ENCODE measurements at places on chromosomes 2 and 18.
A peak's percentile ranks its signal among the peaks of the same experiment; 100 is the strongest.

- DNase-seq, result no peak
- peaks cover 15% of the 10 kb centered on the region for H3K4me1 ChIP-seq
These were observed 22.6 kb upstream of the BCL2 start for GRCh38 chr18:63342206-63342605.

DNA sequence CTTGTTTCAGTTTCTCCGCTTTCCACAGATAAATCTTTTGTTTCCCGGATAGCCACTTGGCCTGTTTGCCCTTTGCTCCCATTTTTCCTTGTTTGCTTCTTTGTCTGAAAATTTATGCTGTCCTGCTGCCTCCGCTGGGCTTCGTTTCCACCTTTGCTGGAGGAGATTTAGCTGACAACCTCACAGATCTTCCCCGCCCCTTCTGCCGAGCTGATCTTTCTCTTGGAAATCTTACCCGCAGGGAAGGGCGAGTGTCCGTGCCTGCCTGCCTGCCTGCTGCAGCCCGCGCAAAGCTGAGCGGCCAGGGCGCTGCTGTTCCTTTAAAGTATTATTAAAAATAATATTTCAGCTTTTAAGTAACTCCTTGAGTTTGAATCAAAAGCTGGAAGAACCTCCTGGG, 1.4 kb upstream of the XRCC5 start:
- peaks cover 20% of the 10 kb centered on the region for H3K4me1 ChIP-seq
- H3K27ac ChIP-seq, result no peak overlapping the region
- no peak overlapping the region for H3K4me3 ChIP-seq
- H3K27me3 ChIP-seq, result no peaks in the 10 kb centered on the region
- no peak for DNase-seq
- peaks cover 4% of the 10 kb centered on the region for H3K36me3 ChIP-seq

DNA sequence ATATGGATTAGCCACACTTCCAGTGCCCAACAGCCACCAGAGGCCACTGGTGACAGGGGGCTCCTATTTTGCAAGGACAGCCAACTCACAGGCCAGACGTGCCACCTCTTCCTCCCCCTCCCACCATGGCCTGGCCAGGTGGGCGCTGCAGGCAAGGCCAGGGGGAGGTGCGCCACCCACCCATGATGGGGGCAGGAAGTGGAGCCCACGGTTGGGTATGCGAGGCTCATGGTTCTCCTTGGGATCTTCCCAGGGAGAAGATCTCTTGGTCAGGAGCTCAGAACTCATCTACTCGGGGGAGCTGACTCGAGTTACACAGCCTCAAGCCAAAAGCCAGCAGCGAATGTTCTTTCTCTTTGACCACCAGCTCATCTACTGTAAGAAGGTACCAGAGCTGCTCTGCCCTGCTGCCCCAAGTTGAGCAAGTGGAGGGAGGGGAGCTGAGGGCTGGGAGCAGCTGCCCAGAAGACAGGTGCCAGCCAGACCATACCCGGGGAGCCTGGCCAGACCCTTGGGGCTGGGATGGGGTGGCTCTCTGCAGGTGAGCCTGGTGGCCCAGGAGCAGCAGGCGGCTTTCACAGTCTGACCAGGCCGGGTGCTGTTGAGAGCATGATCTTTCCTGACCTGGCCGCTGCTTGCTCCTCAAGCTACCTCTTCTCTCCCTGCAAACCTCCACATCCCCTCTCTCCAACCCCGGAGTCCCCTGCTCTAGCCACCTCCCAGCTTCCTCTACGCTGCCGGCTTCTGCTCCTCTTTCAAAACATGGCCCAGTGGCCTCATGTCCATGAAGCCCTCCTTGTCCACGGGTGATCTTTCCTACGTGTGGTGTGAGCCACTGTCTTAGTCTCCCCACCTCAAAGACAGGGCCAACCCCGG, 49.8 kb downstream of the FAM168B start:
- DNase-seq, result no peak
- H3K4me3 ChIP-seq, result no peak overlapping the region
- no peaks in the 10 kb centered on the region for H3K27me3 ChIP-seq

DNA sequence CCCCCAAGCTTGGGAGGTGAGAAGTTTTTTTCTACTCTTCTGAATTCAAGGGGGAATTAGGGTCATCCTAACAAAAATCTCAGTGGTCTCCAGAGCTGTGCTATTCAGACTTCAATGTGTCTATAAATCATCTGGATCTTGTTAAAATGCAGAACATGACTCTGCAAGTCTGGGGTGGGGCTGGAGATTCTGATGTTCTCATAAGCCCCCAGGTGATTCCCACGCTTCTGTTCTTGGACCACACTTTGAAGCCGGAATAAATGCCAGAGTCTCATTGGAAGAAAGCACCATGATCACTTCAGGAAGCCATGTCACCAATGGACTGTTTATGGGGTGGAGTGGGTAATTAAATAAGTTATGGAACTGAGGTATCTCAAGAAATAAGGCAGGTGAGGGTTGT, 22.2 kb upstream of the SLC16A14 start:
- DNase-seq, result no peak
- no peaks in the 10 kb centered on the region for H3K27me3 ChIP-seq
- no peaks in the 10 kb centered on the region for H3K4me1 ChIP-seq

DNA sequence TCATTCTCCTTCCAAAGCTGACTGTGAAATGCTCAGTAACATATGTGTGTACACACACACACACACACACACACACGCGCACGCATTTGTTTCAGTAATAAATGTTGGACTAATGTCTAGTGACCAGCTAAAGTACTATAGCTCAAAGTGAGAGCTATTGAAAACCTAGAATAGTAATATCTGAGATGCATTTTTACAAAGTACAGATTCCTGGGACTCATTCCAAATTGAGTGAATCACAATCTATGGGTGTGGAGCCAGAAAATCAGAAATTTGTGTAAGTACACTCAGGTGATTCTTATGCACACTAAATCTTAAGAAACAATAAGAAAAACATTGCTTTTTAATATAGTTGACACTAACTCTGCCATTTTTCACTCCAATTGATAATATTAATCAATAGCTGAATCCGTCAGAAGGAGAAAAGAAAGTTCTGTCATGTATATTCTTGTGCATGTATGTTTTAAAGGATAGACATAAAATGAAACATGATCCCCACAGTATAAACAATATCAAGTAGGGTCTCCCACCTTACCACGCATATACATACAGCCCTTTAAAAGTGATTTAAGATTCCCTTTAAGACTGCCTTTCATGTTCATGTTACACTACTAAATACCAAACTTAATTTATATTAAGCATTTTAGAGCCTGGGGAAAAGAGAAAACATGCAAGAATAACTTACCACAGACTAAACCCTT, 123.5 kb downstream of the ATAD2B start:
- DNase-seq, result no peak
- H3K27ac ChIP-seq, result no peak overlapping the region
- H3K27me3 ChIP-seq, result no peaks in the 10 kb centered on the region
- peaks cover 37% of the 10 kb centered on the region for H3K4me1 ChIP-seq

DNA sequence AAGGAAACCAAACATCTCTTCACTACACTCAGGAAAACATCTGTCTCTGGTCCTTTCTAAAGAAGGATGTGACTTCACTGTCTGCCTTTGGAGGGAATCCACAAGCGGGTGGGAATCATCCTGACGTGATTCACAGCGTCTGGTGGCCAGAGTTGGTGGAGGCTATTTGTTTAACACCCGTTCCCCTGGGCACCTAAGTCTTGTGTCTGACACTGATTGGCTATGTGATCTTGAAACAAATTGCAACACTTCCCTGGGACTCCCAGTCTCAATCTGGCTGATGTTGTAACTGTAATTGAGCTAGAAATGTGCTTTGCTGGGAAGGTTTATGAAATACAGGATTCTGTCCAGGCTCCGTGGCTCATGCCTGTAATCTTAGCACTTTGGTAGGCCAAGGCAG, 28.8 kb upstream of the SIX3 start:
- no peaks in the 10 kb centered on the region for H3K4me1 ChIP-seq
- DNase-seq, result no peak
- H3K4me3 ChIP-seq, result no peak overlapping the region
- no peaks in the 10 kb centered on the region for H3K27me3 ChIP-seq

DNA sequence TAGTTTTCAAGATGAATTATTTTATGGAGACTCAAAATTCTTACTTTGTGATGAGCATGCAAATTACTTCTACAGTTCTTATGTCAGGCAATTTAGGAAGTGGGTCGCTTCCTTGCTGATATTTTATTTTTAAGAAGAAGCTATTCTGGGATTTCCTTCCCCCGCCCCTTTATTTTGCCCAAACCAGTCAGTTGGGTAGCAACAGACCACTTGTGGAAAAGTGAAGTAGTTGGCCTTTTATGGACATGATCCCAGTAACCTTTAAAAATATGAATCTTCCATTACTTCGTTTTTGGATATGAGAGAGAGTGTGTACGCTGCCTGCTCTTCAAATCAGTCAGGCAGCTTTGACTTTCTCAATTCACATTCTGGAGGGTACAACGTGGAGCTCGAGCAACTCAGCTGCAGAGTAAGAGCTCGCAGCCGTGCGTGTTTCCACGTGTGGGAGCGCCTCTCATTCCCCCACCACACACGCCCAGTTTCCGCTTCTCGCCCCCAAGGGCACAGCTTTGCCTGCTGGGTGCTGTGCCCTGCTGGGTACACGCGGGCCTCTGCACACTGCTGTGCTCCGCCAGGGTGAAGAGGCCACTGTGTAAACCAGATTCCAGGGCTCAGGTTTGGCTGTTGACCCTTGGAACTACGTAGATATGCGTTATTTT, 92.6 kb downstream of the ITGB1BP1 start:
- H3K4me1 ChIP-seq, result peaks cover 44% of the 10 kb centered on the region
- peaks cover 7% of the 10 kb centered on the region for H3K36me3 ChIP-seq
- H3K27me3 ChIP-seq, result no peaks in the 10 kb centered on the region
- H3K4me3 ChIP-seq, result no peak overlapping the region
- H3K27ac ChIP-seq, result peak overlapping the region; percentile 45

DNA sequence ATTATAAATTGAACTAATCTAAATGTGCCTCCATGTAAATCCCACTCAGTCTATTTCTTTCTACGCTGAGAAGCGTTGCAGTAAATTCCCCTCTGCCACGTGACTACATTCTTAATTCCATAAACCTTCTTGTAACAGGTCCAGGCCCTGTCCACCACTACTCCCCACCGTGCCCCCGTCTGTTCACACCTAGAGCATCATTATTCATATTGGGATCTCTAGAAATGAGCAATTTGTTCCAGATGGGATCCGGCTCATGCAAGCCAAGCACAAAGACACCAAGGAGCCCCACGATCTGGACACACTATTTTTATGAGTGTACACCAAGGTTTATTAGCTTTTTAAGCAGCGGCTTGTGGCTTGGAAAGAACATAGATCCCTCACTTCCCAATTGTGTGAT, 38.2 kb downstream of the BOLA3 start:
- H3K4me3 ChIP-seq, result no peak overlapping the region
- H3K4me1 ChIP-seq, result no peaks in the 10 kb centered on the region
- no peaks in the 10 kb centered on the region for H3K36me3 ChIP-seq
- H3K27ac ChIP-seq, result no peak overlapping the region
- no peaks in the 10 kb centered on the region for H3K27me3 ChIP-seq

DNA sequence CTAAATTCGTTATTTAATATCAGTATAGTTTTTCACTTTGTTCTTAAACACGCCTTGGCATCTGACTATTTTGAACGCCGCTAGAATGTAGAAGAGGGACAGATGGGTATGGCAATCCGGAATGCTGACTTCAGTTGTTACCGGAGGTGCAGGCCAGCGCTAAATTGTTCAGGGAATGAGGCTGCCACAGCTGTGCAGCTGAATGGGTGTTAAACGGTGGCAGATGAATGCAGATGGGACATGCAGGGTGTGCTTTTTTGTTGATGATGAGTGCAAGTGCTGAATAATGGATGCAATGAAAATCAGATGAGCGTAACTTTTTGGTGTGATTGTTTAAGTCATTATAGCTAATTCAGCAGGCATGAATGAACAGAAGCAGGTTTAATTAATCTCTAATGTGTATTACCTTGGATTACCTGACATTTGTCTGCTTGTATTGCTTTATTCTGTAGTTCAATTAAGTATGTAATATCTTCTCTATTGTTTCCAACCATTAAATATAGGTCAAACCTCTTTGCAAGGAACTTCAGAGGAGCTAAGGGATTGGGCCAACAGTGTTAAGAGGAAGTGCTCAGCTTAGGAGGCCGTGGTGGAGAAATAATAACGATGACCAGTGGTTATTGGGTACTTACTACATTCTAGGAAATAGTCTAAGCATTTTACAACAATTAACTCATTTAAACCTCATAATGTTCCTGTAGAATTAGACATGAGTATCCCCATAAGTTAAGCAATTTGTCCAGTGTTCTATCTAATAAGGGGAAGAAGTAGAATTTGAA, 11.9 kb upstream of the CREG2 start:
- DNase-seq, result no peak
- no peaks in the 10 kb centered on the region for H3K27me3 ChIP-seq
- H3K4me1 ChIP-seq, result no peaks in the 10 kb centered on the region
- no peak overlapping the region for H3K27ac ChIP-seq
- no peak overlapping the region for H3K4me3 ChIP-seq

DNA sequence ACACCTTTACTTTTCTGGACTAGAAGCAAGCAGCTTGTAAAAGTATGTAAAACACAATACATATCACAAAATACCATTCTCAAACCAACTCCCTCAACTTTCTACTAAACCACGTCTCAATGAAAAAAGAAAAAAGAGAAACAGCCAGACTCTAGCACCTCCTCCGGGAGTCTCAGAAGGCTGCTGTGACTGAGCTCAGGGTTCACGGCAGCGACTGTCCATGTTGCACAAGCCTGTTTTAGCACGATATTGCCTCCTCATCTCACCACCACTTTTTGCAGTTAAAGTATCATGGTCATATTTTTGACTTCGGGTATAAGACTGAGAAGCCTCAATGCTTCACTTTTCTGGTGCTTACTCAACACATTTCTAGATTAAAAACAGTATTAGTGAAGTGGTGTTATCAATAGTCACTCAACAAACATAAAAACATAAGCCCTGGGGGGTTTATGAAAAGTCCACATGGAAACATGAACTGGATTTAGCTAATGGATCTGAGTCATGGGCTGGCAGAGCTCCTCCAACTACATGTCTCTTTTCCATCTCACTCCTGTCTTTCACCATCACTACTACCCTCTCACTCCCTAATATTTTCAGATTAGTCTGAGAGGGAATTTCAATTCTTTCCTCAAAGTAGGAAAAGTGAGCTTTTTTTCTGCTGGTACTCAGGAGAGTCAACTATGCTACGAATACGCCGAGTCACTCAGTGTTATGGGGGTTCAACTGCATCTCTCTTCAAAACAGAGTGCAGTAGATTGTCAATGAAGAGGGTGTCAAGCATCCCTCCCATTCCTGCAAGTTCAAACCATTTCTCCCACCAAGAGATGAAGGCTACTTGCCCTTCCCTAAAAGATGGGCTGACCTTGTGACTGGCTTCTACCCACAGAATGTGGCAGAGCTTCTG, 113.7 kb downstream of the OSR1 start:
- DNase-seq, result no peak
- no peaks in the 10 kb centered on the region for H3K36me3 ChIP-seq
- H3K4me3 ChIP-seq, result no peak overlapping the region

- no peak for DNase-seq
- no peaks in the 10 kb centered on the region for H3K36me3 ChIP-seq
- H3K4me1 ChIP-seq, result no peaks in the 10 kb centered on the region
- H3K4me3 ChIP-seq, result no peak overlapping the region
- no peak overlapping the region for H3K27ac ChIP-seq
- no peaks in the 10 kb centered on the region for H3K27me3 ChIP-seq
These were observed 939.0 kb upstream of the CRIM1 start for GRCh38 chr2:35416391-35417140.

- H3K4me3 ChIP-seq, result no peak overlapping the region
- no peaks in the 10 kb centered on the region for H3K27me3 ChIP-seq
- no peaks in the 10 kb centered on the region for H3K4me1 ChIP-seq
- DNase-seq, result no peak
- no peaks in the 10 kb centered on the region for H3K36me3 ChIP-seq
These were observed 177.0 kb downstream of the GCA start for GRCh38 chr2:162520959-162521358.

All from tibial artery (tissue), 4 donors.